HEK293T (cell line): ENCODE measurements at places on chromosomes 12 and 14.

DNA sequence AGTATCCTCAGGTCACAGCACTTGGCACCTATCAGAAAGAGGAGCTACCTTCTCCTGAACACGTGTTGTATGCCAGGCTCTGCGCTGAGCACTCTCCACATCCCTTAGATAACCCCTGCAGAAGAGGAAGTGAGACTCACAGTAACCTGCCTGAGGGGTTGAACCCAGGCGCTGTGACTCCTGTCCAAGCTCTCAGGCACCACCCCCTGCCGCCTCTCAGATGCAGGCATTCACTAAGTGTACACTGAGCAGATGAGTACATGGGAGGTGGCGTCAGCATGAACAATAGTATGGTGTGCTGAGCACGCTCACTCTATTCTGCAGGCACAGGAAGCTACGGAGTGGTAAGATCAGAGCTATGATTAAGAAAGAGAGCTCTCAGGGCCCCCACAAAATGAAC is 21.0 kb upstream of the RIC8B start:
- DNase-seq = no peak

GRCh38 chr12:69873429-69873828 is 48.4 kb downstream of the MYRFL start:
- DNase-seq = no peak

DNA sequence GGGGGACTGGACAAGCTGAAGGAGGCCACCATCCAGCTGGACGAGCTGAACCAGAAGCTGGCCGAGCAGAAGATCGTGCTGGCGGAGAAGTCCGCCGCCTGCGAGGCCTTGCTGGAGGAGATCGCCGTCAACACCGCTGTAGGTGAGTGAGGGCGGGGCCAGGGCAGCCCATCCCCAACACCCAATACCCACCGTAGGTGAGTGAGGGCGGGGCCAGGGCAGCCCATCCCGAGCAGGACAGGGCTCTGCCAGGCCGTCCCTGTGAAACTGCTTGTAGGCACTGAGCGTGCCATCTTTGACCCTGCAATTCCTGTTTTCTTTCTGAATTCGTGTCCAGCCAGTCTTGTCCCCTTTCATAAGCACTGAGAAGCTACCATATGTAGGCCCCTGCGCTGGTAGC is 74.0 kb downstream of the CCDC92 start:
- DNase-seq = no peak

- DNase-seq = no peak
These were observed 1005.5 kb downstream of the VRK1 start for GRCh38 chr14:97802430-97803373.

DNA sequence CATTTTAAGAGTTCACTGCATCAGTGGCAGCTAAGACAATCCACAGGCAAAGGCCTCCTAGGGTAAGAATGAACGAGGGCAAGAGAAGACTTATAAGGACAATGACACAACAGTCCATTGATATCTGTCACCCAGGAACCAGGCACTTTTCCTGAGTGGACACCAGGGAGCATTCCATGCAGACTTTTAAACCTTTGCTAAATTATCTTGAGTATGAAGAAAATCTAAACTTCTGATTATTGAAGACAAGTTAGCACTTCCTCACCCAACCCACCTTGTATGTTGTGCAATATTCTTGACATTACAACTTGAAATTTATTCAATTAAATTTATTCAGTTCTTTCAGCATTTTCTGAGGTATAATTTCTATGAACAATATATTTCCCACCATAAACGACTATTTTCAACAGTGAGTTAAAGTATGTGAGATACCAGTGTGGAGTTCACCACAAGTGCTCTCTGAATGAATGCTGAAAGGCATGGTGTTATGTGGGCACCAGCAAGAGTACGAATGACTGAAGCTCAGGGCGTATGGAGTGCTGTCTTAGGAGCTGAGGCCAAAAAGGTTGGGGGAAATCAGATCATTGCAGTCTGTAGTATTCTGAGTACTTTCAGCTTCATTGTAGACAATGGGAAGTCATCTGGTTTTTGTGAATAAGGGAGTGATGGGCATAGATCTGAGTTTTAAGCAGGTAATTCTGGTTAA is 124.3 kb upstream of the LMNTD1 start:
- DNase-seq = no peak

GRCh38 chr12:127819056-127819455 is 447.9 kb upstream of the TMEM132C start:
- DNase-seq = no peak

GRCh38 chr12:128116537-128116936 is 150.4 kb upstream of the TMEM132C start:
- no peak for DNase-seq

- no peak for DNase-seq
These were observed 28.9 kb downstream of the ANO6 start for GRCh38 chr12:45244561-45245343.

DNA sequence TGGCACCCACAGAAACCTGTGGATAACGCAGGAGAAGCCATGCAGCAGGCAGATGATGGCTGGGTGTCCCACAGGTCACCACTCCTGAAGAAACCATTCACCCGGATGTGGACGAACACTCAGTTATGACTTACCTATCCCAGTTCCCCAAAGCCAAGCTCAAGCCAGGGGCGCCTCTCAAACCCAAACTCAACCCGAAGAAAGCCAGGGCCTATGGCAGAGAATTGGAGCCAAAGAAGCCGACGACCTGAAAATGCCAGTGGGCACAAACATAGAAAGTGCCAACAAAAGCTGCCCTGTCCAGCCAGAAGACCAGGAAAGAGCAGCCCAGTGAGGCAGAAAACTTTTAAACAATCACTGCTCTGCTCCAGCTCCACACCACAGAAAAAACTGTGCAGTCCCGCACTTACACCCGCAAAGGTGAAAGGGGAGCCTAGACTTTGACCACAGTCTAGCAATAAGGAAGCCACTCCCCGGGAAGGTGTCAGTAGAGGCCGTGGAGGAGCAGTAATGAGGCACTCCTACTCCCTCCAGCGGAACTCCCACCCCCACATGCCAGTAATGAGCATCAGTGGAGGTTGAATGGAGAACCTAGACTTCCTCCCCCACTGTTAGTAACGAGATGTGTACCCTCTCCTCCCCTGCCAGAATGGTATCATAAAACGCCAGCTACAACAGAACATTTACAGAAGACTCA is 6.0 kb upstream of the ACVRL1 start:
- no peak for DNase-seq

DNA sequence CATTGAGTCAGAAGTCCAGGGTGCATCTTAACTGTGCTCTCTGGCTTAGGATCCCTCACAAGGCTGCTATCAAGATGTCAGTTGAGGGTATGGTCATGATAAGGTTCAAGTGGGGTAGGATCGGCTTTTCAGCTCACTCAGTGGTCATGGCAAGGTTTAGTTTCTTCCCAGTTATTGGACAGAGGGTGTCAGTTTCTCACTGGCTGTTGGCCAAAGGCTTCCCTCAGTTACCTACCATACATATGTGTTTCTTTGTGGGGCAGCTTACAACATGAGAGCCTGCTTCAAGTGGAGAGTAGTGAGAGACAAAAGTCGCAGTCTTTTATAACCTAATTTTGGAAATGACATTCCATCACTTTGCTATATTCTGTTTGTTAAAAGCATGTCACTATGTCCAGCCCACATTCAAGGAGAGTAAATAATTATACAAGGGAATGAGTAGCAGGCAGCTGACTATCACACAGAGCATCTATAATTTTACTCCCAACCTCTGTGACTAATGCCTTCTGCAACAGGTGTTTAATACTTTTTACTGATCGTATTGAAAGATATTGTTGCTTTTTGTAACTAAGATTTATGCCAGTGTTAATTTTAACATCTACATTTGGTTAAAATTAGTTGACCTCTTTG is 572.8 kb upstream of the FBXO33 start:
- DNase-seq = no peak

DNA sequence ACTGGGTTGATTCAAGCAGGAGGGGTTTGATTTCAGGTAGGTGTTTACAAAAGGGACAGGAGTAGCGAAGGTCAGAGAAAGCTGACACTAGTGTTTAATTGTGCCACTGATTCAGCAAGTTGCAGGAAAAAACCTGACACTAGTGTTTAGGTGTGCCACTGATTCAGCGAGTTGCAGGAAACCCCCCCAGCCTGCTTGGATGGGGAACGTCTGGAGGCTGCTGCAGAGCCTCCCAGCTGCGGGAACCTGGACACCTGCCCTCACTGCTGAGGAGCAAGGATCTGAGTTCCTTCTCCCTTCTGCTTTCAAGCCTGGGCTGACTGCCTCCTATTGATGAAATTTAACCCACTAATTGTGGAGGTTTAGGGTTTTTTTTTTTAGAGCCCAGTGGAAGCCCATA is 84.2 kb downstream of the AVPR1A start:
- DNase-seq = no peak

- DNase-seq = no peak
These were observed 675 bp upstream of the SCARB1 start for GRCh38 chr12:124864326-124864752.
